ENCODE measurements at places on chromosomes 4 and X.

GRCh38 chrX:150052226-150052625 lies 113.9 kb upstream of the EOLA2 start:
- DNase-seq: no peak

DNA sequence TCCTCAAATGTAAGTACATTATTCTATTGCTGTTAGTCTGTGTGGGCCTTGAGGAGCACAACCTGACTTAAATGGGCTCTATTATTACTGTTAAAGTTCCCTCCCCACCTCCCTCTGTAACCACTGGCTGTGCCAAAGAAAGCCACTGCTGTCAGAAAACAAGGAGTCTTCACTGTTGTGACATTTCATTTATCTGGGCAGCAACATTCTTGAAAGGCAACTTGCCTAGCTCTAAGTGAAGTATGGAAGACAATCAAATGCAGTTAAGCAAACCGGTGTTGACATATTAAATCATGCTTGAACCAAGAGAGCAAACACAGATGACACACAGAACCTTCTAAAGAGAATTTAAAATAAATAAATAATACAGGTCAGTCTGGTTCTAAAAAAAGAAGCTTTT lies 81.0 kb downstream of the EPHA5 start:
- DNase-seq: no peak

DNA sequence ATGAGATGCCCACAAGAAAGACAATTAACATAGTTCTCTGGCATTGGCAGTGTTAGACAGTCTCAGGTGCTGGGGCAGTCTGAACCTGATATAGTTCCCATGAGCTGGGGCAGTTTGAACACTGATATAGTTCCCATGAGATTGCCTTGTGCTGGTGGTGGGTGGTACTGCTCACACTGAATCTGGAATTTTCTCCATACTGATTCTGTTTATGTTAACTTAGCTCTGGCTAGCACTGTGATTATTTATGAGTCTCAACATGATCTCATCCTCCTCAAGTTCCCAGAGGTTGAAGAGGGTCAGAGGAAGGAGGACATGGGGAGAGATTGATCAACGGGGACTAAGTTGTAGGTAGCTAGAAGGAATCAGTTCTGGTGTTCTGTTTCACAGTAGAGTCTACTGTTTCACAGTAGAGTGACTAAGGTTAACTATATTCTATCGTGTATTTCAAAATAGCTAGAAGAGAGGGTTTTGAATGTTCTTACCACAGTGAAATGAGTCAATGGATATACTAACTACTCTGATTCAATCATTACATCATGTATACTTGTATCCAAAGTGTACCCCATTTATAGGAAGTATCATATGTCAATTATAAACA lies 379.9 kb downstream of the ADAM29 start:
- no peak for DNase-seq

DNA sequence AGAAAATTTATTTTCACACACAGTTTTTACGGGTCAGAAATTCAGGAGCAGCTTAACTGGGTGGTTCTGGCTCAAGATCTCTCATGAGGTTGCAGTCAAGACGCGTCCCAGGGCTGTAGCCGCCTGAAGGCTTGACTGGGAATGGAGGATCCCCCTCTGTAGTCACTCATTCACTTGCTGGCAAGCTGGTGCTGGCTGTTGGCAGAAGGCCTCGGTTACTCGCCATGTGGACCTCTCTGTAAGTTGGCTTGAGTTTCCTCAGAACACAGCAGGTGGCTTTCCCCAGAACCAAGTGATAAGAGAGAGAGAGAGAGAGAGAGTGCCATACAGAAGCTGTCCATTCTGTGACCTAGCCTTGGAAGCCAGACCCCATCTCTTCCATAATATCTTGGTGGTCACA lies 132.8 kb downstream of the DCLK2 start:
- no peak for DNase-seq

- DNase-seq: no peak
Observed at GRCh38 chrX:102517326-102517725, 787 bp upstream of the TMSB15A start.

DNA sequence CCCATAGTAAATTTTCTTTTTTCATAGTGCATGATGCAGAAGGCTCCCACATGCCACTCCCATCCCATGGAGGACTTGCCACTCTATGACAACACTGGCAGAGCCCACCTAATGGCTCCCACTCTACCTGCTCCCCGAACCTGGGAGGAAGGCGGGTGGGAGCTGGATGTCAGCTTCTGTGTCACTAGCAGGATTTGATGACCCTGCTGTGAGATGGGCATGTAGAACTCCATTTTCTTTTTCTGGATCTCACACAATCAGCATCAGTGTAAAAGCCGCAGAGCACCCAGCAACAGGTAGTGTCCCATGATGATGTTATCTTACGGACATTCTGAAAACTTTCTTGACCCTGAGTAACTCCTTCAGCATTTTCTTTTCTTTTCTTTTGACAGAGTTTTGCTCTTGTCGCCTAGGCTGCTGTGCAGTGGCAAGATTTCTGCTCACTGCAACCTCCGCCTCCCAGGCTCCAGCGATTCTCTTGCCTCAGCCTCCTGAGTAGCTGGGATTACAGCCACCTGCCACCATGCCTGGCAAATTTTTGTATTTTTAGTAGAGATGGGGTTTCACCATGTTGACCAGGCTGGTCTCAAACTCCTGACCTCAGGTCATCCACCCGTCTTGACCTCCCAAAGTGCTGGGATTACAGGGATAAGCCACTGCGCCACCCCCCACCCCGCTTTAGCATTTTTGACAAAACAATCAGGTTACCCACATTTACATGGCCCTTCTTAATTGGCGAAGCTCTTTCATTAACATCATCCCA lies 15.0 kb upstream of the ADH1A start:
- DNase-seq: no peak

DNA sequence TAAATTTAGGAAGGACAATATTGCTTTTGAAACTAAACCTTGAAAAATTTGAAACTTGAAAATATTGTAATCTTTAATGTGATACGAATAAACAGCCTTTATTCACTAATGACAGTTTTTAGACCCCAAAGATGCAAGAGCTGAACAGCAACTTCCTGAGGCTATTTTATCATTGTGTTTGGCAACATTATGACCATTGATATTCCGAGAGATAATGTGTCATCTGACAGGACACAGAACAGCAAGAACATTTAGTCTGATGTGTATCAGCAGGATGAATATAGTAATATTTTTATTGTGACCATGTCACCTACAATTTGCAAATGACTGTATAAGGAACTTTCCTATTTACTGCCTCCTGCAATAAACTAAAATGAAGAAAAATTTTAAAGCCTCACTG lies 316.0 kb downstream of the ADAM29 start:
- no peak for DNase-seq

- DNase-seq: no peak
Observed at GRCh38 chr4:74189331-74190043, 31.6 kb downstream of the MTHFD2L start.

GRCh38 chr4:42490015-42490414 lies 92.7 kb downstream of the SHISA3 start:
- DNase-seq: no peak

Measured in activated CD4-positive, alpha-beta T cell treated with anti-CD3 and anti-CD28 coated beads, Interleukin-2, amount 50 U/mL, for 24 hours (primary cell).